PC-3 (cell line): ENCODE measurements at places on chromosomes 16 and 17.

DNA sequence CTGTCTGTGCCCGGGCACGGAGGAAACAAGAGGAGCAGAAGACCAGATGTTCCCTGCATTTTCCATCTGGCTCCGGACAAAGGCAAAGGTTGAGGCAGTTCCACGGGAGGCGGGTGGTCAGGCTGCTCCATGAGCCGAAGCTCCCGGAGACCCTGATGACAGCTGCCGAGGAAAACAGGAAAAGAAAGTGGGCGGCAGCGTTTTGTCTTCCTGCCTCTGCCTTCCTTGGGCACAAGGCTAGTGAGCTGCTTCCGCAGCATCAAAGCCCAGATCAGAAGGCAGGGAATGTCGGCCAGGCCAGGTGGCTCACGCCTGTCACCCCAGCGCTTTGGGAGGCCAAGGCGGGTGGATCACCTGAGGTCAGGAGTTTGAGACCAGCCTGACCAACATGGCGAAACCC is 16.2 kb downstream of the SLC43A2 start:
- no peak for DNase-seq

- no peak for DNase-seq
Measured at GRCh38 chr17:11406716-11407115, 165.7 kb downstream of the SHISA6 start.

DNA sequence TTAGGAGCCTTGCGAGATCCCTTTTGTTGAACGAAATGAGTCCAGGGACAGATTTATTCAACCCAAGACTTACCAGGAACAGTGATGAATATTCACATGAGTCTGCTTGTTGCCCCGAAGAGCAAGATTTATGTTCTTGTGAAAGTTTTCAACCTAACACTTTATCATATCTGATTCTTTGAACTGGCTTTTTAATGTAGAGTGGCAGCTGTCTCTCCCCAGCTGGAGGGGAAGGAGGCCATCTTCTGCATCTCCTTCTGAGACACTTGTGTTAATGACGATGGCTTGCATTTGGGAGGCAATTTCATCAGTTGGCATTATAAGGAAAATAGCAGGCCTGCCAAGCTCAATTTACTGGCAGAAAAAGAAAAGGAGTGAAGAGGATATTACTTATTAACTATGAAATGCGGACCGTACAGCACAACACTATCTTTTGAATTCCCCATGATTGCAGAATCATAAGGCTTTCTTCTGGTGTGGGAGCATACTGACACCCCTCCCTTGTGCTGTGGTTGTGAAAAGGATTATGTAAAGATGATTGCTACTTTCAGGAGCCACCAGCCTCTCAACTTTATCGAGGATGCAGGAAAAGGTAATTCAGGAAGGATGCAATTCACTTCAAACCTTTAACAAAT is 35.7 kb downstream of the SMARCE1 start:
- no peak for DNase-seq

- DNase-seq = no peak
Measured at GRCh38 chr17:32345951-32346600, 3.9 kb upstream of the ZNF207 start.

GRCh38 chr17:21214777-21215541 is 998 bp upstream of the TMEM11 start:
- peak; percentile 11 for DNase-seq

- DNase-seq = no peak
Measured at GRCh38 chr17:80650751-80651518, 106.3 kb downstream of the RPTOR start.

- DNase-seq = no peak
Measured at GRCh38 chr16:17845031-17845430, 374.3 kb upstream of the XYLT1 start.

DNA sequence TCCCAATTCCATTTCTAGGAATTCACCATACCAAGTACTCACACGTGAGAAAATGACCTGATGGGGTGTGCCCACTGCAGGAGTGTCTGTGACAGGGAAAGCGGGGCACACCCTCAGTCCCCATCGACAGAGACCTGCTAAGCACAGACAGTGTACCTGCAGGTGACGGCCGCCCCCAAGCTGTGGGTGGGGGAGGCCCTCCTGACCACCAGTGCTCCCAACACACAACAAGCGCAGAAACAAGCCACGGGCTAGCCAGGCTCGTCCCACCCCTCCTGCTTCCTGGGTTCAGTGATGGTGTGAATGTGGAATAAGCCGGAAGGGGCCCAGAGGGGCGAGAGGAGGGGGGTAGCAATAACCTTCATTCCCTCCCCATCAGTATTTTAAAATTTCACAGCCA is 31.9 kb downstream of the ZCCHC14 start:
- DNase-seq = no peak

DNA sequence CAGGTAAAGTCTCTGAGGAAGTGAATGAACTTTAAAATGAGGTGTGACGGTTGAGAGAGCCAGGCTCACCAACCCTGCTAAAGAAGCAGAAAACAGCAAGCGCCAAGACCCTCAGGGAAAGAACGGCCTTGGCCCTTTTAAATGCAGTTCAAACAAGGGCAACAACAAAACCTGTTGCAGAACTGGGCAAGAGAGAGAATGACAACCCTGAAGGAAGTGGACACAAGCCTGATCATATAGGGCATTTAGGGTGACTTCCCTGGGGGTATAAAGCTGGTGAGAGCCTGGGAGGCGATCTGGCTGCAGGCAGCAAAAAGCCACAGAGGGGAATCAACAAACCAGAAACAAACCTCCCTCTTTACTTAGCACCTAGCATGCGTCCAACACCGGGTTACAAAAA is 1.0 kb downstream of the CPPED1 start:
- DNase-seq = no peak

DNA sequence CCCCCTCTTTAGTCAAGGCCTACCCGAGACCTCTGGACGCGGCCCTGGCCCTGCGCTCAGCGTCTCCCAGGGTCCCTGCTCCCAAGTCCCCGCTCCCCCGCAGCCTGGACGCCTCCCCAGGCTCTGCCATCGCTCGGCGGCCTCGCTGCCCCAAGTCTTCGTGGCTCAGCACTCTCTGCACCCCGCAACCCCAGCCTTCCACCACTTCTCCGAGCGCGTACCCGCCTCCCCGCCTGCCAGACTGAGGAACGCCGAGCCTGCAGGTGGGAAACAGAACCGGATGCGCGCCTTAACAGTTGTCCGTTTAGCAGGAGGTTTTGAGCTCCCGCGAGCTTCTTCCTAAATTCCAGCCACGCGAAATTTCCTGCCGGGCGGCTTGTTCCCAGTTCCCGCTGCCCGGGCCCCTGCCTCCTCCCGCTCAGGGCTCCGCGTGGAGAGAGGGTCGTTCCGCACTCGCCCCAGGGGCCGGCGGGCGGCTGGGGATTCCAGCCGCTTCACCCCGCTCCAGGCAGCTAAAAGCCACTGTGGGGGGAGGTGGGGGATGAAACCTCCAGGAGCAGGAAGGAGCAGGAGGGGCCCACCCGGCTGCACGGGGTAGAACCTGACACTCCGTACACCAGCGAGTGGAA is 87.7 kb downstream of the KCNJ12 start:
- no peak for DNase-seq

DNA sequence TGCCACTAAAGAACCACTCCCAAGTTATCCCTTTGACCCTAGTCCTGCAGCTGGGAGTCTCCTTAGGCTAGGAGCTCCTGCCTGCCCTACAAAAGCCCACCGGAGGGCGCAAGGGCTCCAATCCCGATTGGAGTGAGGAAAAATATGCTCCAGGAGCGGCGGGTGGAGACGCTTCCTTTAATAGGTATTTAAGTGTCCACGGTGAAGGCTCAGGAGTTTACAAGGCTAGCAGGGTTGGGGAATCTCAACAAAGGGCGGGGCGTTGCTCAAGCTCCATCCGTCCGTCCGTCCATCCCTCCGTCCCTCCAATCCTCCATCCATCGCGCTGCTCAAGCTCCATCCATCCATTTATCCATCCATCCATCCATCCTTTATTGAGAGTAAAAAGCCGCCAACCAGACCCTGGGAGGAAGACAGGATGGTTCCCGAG is 556 bp upstream of the SPNS1 start:
- peak; percentile 65 for DNase-seq

DNA sequence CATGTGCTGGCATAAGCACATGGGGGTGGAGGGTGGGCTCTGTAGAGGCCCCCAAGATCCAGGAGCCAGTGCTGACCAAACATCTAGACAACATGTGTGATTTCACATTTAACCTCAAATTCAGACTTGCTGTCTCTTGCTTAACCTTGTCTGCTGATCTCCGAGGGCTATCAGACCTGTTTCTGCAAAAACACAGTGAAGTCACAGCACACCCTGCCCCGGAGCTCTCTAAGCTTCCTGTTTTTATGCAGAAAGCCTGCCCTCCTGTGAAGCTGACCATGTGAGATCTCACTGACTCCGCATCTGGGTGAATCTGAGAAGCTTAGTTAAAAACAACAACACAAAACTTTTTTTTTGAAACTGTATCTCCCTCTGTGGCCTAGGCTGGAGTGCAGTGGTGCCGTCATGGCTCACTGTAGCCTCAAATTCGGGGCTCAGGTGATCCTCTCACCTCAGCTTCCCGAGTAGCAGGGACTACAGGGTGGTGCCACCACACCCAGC is 6.6 kb upstream of the DPEP2 start:
- no peak for DNase-seq

DNA sequence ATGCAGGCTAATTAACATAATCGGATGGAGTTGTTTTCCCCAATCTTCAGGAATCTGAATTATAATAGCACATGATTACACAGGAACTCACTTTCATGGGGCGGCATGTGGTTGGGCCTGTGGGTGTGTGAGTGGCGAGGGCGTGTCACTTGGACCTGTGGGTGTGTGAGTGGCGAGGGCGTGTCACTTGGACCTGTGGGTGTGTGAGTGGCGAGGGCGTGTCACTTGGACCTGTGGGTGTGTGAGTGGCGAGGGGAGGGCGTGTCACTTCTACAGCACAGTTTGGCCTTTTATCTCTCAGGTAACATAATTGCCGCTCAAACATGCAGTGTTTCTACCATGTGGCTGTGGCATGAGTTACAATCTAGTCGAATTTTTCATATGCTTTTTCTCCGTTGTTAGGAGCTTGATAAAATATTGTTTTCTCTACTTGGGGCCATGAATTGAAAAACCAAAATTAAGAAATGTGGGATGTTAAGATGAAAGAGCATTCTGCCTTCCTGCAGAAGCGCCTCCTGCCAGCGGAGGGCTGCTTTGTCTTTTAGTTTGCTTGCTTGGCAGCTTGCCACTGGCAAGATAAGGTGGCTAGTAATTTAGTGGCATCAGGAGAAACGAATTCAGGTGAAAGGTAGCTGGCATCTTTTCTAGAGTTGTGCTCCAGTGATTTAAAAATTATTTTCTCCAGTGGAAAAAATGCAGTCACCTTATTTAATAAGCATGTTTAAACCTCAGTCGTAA is 36.2 kb downstream of the USP10 start:
- peak; percentile 45 for DNase-seq

GRCh38 chr17:73187203-73187769 is 5.6 kb upstream of the COG1 start:
- DNase-seq = no peak

DNA sequence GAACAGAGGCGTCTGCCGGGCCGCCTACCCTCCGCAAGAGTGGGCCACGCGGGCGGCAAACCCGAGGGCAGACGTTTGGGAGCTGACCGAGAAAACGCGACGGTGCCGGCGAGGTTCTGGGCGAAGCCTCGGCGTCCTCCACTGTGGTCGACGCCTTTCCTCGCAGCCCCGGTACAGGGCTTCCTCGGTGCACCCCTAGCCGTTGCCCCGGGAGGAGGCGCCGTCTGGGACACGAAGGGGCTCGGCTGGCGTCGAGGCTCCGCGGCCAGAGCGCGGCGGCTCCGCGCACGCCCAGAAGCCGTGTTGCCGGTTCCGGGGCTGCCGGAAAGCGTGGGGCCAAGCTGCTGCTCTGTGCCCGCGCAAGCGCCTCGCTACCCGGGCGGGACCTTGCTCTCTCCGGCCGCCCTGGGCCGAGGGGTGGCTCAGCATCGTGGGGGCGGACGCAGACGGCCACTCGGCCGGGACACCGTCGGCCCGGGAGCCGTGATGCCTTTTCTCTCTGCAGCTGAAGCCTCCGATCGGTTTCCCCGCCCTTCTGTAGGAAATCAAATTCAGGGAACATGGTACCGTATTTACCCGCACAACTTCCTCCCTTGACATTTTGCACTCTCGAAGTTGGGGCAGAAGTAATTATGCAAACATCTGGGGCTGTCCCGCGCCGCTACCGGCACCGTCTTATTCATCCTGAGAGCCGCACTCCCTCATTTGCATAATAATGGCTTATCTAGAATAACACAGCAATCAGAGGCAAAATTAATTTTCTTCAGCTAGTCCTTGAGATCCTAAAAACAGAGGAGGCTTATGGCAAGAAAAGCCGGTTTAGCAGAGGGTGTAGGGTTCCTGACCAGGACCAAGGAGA is 7.3 kb upstream of the CBX8 start:
- no peak for DNase-seq

GRCh38 chr17:60901806-60902205 is 224.2 kb downstream of the BCAS3 start:
- peak; percentile 97 for DNase-seq

GRCh38 chr17:49699966-49700575 is 7.7 kb downstream of the SLC35B1 start:
- DNase-seq = no peak

DNA sequence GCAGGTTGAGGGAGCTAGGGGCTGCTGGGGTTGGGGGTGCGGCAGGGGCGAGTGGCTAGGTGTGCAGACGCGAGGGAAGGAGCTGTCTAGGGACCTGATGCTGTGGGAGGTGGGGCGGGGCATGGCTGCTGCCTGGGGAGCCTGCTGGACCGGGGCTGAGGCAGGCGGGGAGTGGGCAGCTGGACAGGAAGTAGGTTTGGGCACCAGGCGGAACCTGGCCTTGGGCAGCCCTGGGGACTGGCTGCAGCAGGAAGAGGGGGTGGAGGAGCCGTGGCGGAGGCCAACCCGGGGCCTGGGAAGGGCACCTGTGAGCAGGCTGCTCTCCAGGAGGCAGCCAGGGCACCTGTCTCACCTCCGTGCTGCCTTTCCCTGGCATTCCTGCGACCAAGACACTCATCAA is 5.9 kb upstream of the DNASE1L2 start:
- DNase-seq = no peak

- no peak for DNase-seq
Measured at GRCh38 chr17:9517396-9517795, 58.2 kb downstream of the STX8 start.

DNA sequence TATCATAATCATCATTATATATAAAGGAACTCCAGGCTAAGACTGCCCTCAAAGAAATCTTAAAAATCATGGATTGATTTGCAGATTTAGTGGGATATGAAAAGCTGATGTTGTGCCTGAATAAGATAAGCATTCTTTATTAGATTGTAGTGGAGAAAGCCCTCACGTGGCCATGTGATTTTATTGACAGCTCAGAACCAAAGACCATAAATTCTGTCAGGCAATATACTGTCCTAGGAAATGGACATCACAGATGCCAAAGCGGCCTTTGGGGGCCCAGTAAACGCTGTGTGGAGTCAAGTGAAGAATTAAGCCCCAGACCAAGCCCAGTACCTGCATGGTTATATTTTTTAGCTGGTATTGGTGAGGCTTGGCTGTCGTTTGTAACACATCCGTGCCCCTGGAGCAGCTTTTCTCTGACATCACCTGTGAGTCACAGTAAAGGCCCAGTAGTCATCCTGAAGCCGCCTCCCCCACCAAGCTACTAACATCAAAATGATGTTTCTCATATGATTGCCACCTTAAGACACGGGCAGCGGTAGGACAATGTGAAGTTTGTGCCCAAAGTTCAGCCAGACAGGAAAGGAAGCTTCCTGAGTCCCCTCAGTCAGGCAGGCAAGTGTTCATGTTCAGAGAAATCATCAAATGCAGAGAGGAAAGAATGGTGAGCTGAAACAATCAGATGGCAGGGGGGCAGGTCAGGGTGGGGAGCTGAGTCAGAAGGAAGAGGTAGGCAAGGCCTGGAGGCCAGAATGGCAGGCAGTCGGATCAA is 209.4 kb downstream of the IRX3 start:
- DNase-seq = peak; percentile 80
